Spinal cord (tissue), 10 donors: ENCODE measurements at places on chromosomes 2 and 18.

- no peak overlapping the region for H3K4me3 ChIP-seq
- DNase-seq: no peak
- no peak overlapping the region for H3K27ac ChIP-seq
- no peaks in the 10 kb centered on the region for H3K27me3 ChIP-seq
- no peaks in the 10 kb centered on the region for H3K4me1 ChIP-seq
These were observed 21.0 kb upstream of the ZBTB7C start for GRCh38 chr18:48430150-48430549.

DNA sequence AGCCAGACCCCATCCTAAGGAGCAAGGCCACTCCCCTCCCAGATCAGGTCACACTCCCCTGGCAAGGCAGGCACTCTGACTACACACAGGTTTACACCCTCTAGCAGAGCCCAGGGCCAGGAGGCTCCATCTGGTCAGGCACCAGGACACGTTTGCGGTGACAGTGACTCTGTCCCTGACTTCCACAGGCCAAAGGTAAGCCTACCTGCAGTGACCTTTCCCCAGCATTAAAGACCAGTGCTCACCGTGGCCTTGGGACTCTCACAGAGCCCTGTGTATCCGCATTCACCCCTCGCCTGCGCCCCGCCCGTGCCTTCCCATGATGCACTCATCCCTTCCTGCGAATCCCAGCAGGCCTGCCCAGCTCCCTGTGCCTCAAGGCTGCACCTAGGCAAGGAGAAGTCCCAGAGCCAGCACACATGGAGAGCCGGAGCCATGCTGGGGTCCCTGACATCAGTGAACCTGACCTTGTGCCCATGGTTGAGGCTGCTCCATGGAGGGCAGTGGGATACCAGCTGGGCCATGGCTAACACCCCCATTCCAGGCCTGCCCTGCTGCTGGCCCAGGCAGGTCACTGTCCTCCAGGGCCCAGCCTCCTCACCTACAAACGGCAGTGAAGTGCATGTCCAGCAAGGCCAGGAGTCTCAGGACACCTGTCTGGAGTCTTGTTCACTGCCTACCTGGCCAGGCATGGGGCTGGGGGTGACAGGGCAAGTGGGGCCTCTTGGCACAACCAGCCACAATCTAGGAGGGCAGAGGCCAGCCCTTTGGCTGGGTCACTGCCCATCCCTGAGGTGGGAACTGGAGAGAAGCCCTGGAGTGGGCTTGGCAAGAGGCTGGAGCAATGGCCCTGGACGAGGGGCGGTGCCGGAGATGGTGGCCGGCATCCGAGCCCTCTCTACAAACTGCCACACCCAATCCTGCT is 3.0 kb downstream of the NEURL3 start:
- no peaks in the 10 kb centered on the region for H3K36me3 ChIP-seq
- peaks cover 23% of the 10 kb centered on the region for H3K4me1 ChIP-seq
- H3K27ac ChIP-seq: no peak overlapping the region

- no peak overlapping the region for H3K4me3 ChIP-seq
- no peak for DNase-seq
- no peaks in the 10 kb centered on the region for H3K27me3 ChIP-seq
- no peak overlapping the region for H3K27ac ChIP-seq
- H3K4me1 ChIP-seq: no peaks in the 10 kb centered on the region
These were observed 7.7 kb upstream of the EHD3 start for GRCh38 chr2:31226266-31226665.

DNA sequence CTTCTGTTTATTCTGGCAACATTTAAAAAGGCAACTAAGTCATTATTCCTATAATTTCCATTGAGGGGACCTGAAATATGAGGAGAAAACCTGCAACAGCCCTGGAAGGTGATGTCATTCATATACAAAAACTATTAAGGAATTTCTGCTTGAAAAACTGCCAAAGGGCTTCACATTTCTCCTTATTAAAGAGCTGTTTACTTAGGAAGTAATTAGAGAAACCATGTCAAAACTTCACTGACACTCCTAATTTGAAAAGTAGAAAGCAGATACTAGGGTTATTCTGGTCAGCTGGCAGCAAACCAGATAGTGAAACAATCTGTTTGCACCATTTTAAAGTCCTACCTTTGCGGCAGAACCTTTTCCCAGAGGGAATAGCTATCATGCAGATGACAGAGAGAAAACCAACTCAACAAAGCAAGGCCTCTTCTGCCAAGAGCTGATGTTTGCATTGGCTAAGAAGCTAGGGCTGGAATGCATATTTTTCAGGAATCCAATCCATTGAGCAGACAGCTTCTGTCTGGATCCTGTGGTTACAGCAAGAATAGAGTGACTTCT is 592.2 kb upstream of the SYT4 start:
- no peaks in the 10 kb centered on the region for H3K36me3 ChIP-seq
- H3K4me1 ChIP-seq: no peaks in the 10 kb centered on the region
- no peak overlapping the region for H3K4me3 ChIP-seq
- DNase-seq: no peak
- no peak overlapping the region for H3K27ac ChIP-seq
- H3K27me3 ChIP-seq: no peaks in the 10 kb centered on the region

DNA sequence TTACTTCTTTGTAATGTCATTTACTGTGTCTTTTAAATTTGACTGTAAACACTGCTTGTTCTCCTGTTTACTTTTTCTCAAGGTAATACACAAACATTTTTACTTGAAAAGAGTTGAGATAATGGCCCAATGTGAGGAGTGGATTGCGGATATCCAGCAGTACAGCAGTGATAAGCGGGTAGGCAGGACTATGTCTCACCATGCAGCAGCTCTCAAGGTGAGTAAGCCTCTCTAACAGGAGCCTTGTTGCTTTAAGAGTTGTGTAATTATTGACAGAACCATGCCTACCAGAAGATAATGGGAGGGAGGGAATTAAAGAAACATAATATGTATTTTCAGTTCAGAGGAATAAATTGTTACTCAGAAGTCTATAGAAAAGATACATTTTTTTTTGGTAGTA is 16.5 kb upstream of the TTC27 start:
- no peak overlapping the region for H3K4me3 ChIP-seq
- H3K4me1 ChIP-seq: no peaks in the 10 kb centered on the region
- DNase-seq: no peak
- no peaks in the 10 kb centered on the region for H3K27me3 ChIP-seq
- H3K27ac ChIP-seq: no peak overlapping the region

DNA sequence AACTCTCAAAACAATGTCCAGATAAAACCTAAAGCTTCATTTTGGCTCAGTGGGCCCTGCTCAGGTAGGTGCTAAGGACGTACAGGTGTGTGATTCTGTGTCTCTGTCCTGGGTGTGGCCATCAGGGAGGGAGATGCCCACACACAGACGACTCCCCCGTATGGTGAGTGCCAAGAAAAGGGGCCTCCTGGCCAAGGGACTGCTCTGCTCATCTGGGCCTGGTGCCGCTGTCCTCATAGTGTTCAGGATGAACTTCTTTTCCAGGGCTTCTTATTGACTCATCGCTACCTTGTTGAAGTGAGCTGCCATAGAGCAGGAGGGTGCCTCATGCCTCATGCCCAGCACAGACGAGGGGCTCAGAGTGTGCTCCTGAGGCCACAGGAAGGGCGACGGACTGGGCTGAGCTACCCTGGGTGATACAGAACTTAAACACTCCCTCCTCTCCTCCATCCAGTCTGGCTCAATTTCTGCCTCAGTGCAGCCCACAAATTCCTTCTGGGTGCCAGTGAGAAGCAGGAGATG is 57.8 kb downstream of the ITGB1BP1 start:
- no peaks in the 10 kb centered on the region for H3K27me3 ChIP-seq
- H3K4me1 ChIP-seq: no peaks in the 10 kb centered on the region
- H3K27ac ChIP-seq: no peak overlapping the region
- H3K4me3 ChIP-seq: no peak overlapping the region

DNA sequence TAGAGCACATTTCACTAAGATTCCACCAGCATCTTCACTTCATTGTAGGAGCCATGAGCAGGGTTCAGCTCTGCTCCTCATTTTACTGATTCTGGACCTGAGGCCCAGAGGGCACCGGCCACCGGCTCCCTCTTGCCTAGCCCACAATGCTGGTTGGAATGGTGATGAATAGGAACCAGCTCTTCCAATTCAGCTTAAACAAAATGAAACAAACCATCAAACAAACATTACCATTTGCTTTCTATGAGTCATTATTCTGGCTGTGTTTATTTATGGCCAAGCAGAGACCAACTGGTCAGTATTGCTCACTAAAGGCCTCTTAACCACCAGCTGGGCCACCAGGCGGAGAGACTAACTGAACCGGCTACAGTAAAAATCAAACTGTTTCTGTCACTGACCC is 176.7 kb downstream of the MTX2 start:
- no peaks in the 10 kb centered on the region for H3K27me3 ChIP-seq
- no peak overlapping the region for H3K4me3 ChIP-seq
- H3K36me3 ChIP-seq: no peaks in the 10 kb centered on the region
- no peak for DNase-seq

DNA sequence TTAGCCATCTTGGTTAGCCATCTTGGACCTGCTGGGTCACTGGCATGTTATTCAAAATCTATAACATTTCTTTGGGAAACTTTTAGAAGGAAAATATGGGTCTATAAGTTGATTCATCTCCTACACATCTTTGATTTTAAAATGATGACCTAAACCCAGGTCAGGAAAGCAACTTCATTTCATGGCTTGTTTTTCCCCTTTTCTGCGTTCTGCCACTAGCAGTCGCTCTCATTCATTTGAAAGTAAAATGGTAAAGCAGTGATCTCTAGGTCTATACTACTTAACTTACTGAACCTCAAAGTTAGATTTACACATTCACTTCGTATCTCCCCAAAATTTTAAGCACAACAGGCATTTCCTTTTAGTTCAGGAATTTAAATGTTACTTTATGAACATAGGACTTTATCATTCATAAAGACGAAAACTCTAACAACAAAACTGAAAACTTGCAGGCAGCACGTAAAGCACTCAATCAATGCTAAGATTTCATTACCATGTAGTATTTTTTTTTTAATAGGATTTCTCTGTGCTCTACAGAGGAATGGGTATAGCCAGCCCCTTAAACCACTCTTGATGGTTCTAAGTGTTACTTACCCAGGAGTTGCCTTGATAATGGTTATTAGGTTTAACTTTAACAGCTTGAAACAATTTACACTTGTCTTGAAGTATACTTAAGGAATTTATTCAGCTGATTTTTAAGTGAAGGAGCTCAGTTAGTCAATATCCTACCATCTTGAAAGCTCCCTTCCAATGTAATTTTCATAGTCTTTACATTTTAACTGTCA is 62.5 kb downstream of the GORASP2 start:
- no peak overlapping the region for H3K27ac ChIP-seq
- H3K27me3 ChIP-seq: no peaks in the 10 kb centered on the region
- H3K36me3 ChIP-seq: peaks cover 10% of the 10 kb centered on the region
- no peak for DNase-seq
- H3K4me3 ChIP-seq: no peak overlapping the region

GRCh38 chr2:20471902-20472559 is 25.2 kb downstream of the RHOB start:
- H3K27me3 ChIP-seq: no peaks in the 10 kb centered on the region
- no peaks in the 10 kb centered on the region for H3K36me3 ChIP-seq
- H3K27ac ChIP-seq: no peak overlapping the region
- no peak overlapping the region for H3K4me3 ChIP-seq
- H3K4me1 ChIP-seq: peaks cover 21% of the 10 kb centered on the region

GRCh38 chr2:155157065-155157464 is 458.6 kb downstream of the KCNJ3 start:
- H3K27me3 ChIP-seq: no peaks in the 10 kb centered on the region
- no peaks in the 10 kb centered on the region for H3K36me3 ChIP-seq
- no peak overlapping the region for H3K4me3 ChIP-seq
- no peak for DNase-seq
- no peaks in the 10 kb centered on the region for H3K4me1 ChIP-seq

DNA sequence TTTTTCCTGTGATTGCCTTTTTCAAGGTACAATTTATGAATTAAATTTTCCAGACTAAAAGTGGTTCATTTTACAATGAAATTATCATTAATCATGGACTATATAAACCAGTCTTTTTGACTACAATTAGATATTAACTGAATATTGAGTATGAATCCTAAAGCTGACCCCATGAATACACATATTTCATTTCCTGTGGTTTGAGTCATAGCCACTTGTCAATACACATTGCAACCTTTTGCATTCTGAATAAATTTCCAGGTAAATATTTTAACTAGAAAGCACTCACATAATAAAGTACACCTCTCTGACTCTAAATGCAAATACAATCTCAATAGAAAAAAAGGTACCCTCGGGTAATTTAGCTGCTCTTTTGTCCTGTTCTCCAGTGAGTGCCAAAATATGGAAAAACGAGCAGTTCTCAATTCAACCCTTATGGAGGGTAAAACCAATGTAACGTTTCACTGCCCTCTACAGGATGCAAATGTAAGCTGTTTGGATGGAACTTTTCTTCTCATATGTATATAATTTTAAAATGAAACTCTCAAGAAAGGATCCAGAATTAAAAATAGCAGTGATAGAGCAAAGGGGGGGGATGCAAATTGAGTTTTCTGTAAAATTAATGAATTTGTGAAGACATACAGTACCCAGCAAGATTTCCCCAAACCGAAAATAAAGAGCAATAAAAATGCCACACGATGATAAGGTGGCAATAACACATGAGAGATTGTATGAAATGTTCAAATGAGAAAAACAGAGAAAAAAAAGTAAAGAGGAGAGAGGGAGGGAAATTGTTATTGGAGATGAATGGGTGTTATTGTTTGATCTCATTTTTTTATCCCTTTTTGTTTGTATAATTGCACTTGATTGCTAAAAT is 1795.7 kb upstream of the PIK3C3 start:
- no peaks in the 10 kb centered on the region for H3K36me3 ChIP-seq
- no peaks in the 10 kb centered on the region for H3K4me1 ChIP-seq
- H3K4me3 ChIP-seq: no peak overlapping the region
- H3K27me3 ChIP-seq: no peaks in the 10 kb centered on the region
- H3K27ac ChIP-seq: no peak overlapping the region

DNA sequence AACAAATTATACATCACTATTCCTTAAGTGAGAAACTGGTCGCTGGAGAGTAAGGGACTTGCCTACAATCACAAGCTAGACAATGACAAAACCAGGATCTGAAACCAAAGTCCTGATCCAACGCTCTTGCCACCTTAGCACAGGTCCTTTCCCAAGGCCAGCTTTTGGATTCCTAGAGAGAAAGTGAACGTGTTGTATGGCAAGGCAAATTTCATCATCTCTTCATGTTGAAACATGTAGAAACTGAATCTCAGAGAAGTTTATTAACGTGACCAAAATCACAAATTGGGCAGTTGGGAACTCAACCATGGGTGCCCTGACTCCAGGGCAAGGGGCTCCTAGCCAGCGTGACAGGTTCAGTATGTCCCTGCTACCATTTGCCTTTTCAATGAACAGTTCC is 118.2 kb downstream of the VWC2L start:
- H3K4me3 ChIP-seq: no peak overlapping the region
- H3K27ac ChIP-seq: no peak overlapping the region
- no peak for DNase-seq
- no peaks in the 10 kb centered on the region for H3K36me3 ChIP-seq

DNA sequence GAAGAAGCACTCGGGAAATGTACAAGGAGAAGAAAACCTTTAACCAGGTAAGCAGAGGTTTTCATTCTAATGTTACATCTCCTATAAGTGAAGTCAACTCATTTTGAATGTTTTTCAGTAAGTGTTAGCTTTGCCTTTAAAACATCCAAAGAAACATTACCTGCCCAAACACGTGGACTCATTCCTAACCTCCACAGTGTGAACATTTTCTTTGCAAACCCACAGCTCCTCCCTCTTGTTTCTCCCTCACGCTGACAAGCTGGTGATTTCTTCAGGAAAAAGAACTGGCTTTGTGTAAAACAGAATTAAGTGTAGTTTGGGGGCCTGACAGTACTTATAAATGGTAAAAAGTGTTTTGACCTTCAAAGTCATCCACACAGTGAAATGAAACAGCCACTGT is 72.5 kb downstream of the MTCL1 start:
- H3K4me3 ChIP-seq: no peak overlapping the region
- no peak for DNase-seq
- H3K27ac ChIP-seq: no peak overlapping the region
- no peaks in the 10 kb centered on the region for H3K27me3 ChIP-seq
- H3K4me1 ChIP-seq: peaks cover 3% of the 10 kb centered on the region
